ENCODE measurements at places on chromosomes 3 and 15.

GRCh38 chr3:169513672-169514071, 149.8 kb downstream of the MECOM start:
- no peak for DNase-seq

DNA sequence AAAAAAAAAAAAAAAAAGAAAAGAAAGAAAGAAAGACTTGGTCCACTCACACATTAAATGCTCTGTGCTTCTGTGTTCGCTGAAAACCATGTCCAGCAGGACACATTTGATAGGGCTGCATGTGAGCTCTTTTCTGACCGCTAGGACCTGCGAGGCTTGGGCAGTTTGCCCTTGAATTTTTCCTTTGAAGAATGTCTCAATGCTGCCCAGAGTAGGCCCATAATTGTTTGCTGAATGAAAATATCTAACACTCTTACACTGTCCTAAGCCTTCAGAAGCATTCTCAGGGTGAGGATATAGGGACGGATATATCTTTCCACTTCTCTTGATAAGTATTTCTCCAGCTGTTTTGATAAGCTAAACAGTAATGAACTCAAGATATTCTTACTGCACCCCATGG, 6.0 kb downstream of the KIF9 start:
- DNase-seq: no peak

- no peak for DNase-seq
Measured at GRCh38 chr3:169091196-169091823, 572.2 kb downstream of the MECOM start.

GRCh38 chr3:184568560-184568923, 7.0 kb downstream of the EPHB3 start:
- no peak for DNase-seq

GRCh38 chr3:134103470-134103869, 73.7 kb upstream of the SLCO2A1 start:
- no peak for DNase-seq

DNA sequence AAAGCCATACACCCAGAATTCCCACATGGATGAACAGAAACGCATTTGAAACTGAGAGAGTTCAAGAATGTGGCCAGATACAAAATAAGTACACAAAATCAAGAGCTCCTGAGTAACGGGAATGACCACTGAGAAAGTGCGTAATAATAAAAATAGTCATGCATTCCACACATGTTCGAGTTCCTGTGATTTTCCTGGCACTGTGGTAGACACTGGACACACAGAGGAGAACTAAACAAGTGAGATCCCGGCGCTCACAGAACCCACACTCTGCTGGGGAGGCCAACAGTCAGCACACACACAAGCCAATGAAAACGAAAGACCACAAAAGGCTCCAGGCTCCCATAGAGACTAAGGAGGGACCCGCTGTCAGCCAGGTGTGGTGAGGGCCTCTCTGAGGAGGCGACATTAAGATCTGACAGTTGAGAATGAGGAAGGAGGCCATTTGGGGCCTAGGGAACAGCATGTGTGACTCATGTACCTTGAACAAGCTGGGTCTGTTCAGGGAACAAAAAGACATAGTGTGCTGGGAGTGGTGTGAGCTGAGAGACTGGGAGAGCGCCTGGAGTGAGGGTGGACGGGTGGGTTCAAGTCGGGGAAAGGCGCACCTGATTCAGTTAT, 5.1 kb downstream of the FAM107A start:
- DNase-seq: no peak

- DNase-seq: no peak
Measured at GRCh38 chr3:70010346-70010745, 10.8 kb downstream of the SAMMSON start.

- DNase-seq: no peak
Measured at GRCh38 chr3:156892701-156893100, 66.5 kb downstream of the LEKR1 start.

DNA sequence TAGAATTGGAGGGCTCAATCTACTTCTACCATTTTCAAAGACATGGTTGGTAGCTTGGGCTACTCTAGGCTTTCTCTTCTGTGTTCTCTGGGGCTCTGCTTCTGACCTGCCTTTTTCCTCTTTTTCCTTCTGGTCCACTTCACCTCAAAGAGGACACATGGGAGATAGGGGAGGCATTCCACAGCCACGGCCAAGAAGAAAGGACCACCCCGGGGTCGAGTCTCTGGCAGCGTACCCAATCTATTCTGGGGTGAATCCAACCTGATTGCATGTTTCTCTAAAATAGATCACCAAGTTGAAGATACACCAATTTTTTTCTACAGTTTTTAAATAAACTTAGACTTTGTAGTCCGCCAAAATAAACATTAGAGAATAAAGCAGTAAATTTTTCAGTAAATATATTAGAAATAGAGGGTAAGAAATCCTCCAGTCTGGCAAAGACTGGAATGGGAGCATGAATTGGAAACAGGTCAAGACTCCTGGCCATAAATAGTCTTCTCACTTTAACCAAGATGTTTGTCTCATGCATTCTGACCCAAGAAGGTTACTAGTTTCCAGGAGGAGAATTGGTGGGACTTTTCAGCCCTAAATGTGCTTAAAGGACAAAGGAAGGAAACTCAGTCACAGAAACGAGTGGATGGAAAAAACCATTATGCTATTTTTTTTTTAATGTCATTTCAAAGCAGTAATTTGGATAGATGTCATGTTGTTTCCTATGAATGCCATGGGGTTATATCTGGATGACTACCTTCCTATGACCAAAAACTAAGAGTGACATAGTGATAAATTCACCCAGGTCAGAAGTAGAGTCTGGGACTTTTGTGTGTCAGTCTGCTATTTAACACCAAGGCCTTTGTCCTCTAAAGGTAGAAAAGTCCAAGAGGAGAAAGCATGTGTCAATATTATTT, 71.3 kb upstream of the PHLDB2 start:
- DNase-seq: no peak

GRCh38 chr3:29488922-29489321, 208.1 kb downstream of the RBMS3 start:
- no peak for DNase-seq

- no peak for DNase-seq
Measured at GRCh38 chr15:36879568-36880222, 220.7 kb downstream of the MEIS2 start.

GRCh38 chr3:189625572-189625971, 5.6 kb upstream of the TP63 start:
- no peak for DNase-seq

DNA sequence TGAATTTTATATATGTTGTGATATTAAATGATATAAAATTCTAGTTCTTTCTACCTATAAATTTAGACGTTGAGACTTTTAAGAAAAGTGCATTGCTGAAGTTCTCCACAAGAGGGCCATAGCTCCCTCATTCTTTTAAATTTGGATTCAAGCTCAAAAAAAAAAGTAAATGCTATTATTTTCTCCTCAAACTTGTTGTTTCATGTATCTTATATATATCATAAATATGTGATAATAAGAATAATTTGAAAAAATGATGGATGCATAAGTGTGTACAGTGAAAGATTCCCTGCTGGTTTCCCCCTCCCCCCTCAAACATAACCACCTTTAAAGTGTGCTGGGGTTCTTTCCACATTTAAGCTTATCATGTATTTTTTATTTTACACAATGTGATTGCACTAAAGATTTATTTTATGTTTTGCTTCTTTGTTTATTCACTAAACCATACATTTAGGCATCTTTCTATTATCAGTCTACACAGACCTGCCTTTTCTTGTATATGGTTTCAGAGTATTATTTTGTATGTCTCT, 769.4 kb upstream of the GOLIM4 start:
- no peak for DNase-seq

DNA sequence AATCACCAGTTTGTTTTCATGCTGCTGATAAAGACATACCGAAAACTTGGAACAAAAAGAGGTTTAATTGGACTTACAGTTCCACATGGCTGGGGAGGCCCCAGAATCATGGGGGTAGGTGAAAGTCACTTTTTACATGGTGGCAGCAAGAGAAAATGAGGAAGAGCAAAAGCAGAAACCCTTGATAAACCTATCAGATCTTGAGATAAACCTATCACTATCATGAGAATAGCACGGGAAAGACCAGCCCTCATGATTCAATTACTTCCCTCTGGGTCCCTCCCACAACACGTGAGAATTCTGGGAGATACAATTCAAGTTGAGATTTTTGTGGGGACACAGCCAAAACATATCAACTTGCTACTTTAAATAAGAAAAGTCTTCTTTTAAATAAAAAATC, 28.9 kb downstream of the CD200R1L start:
- no peak for DNase-seq

DNA sequence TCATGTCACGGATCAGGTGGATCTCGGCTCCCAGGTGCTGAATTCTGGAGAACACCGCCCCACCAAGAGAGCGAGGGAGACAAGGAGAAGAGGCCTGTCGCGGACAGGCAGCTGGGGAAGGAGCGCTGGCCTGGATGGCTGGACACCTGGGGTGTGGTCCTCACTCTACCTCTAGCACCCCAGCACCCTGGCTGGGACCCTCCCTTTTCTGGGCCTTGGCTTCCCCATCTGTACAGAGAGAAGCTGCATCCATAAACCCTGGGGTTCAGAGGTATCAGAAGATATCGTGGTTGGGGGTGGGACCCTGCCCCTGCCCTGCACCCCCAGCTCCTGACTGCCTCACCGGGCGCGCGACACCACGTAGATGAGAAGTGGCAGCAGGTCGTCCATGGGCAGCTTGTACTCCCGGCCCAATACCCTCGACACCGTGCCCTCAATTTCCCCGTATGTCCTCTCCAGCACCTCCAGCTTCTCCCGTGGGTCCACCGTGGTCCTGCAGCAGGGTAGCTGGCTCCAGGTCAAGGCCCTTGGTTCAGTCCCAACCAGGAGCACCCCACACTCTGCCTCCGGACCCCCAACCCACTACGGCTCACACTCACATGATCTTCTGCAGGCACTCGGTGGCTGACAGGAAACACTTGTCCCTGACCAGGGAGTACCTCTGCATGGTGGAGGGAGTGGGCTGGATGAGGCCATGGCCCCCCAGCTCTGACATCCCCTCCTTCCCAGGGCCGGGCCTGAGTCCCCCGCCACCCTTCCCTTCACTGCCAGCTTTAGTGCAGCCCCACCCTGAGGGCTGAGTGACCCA, 21.7 kb downstream of the ALS2CL start:
- no peak for DNase-seq

- no peak for DNase-seq
Measured at GRCh38 chr15:47794252-47794914, 77.1 kb downstream of the SEMA6D start.

DNA sequence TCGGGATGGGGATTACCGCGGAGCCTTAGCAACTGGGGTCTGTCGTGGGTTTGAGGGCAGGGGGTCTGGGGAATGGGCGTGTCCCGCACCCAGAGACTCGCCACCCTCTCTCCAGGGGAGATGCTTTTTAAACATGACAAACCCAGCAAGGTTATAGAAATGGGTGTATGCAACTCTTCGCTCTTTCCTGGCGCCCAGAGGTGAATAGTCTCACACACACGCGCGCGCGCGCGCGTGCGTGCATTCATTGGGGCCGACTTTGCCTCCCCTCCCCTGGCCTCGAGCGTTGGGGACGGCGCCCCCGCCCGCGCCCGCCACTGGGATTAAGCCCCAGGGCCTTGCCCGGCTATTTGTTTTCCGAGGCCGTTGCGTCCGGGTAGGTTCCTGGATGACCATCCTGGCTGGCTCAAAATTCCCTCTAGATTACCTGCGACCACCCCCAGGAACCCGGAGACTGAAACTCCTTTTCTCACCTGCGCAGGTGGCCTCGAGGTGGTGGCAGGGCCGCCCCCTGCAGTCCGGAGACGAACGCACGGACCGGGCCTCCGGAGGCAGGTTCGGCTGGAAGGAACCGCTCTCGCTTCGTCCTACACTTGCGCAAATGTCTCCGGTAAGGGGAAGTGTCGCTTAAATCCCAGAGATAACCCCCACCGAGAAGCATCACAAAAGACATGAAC, 777 bp downstream of the GPR160 start:
- no peak for DNase-seq

GRCh38 chr3:64002233-64002632, 21.1 kb downstream of the PSMD6 start:
- no peak for DNase-seq

- DNase-seq: no peak
Measured at GRCh38 chr15:53843869-53844569, 84.6 kb upstream of the WDR72 start.

DNA sequence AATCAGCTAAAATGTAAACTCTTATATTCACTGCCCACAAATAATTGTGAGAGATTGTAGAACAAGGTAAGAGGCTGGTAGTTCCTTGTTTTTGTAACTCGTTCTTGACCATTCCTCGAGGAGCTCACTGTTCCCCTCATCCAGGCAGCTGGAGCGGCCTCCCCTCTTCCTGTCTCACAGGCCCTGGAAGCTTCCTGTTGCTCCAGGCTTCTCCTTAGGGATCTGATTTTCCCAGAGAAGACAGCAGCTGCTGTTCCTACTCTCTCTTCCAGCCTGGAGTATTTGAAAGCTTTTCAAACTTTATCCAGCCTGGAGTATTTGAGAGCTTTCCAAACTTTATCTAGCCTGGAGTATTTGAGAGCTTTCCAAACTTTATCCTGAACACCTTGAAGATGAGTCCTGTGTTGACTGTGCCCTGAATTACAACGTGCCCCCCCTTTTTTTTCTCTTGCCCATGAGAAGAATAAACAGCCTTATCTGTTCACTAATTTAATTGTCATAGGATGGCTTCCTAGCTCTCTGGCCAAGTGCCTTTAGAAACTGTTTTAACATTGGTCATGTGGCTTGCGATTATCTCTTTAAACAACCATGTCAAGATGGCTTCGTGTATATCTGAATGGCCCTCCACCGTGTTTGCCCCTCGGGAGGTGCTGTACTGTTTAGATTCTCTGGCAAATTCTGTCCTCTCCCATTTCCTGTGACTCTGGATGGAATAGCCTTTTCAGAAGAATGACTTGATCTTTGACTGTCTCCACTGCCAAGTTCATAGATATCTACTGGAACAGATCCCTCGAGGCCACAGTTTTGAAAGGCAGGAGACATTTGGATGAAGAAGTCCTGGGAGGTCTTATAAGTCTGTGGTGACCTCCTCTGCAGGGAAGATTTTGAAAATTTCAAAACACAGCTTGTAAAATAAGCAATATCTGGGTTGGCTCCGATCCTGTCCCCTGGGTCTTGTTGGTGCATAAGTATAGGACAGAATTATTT, 4.8 kb downstream of the ADAMTSL3 start:
- no peak for DNase-seq

DNA sequence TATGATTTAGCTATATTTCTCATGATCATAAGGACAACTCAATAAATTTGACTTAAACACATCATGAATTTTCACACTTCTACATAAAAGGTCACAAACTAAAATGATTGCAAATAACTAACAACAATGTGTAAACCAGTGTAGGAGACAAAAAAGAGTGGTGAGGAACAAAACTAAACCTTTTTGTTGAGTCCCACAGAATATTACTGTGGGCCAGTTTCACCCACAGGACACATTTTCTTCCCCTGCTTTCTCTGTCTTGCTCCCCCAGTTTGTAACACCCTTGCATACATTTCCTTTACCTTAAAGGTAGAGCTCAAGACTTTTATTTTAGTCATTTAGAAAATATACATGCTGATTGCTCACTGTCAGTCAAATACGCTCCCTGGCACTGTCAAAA, 130.9 kb upstream of the GOLGA6L6 start:
- no peak for DNase-seq
